ENCODE measurements at places on chromosomes 11 and 22. TPM values are rescaled to one million over a fixed set of nuclear protein-coding genes. Genes with fewer than 3 reads are reported as not detected.
A peak's percentile ranks its signal among the peaks of the same experiment; 100 is the strongest.

P2RY2 gene
- total RNA-seq: 12.1 TPM

P2RY6 gene
- not detected for total RNA-seq

TEAD1 gene
- total RNA-seq: 65.4 TPM

HTR3B gene
- 0.14 TPM for total RNA-seq

E2F8 gene
- 1.2 TPM for total RNA-seq

ENTHD1 gene
- not detected for total RNA-seq

FAM83F gene
- total RNA-seq: 36.3 TPM

APOBEC3B gene
- 7.8 TPM for total RNA-seq

OR5AK2 gene
- total RNA-seq: not detected

HARBI1 gene
- 4.8 TPM for total RNA-seq

SCGB1D2 gene
- not detected for total RNA-seq

GRCh38 chr11:43834286-43834685 is 46.3 kb upstream of the ALKBH3 start:
- no peak for DNase-seq

DNA sequence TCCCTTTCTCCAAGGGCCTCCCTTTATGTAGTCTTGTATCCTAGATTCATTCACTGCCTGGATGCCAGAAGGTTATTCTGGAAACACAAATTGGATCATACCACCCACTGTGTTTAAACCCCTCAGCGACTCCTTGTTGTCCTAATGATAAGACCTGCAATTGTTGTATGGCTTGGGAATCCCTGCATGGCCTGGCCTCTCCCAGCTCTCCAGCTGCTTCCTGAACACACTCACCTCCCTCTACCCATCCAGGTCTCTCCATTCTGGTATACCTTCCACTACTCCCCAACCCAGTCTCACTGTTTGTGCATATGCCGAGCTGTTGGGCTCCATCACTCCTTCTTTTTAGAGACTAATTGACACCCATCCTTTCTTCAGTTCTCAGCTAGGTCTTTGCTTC is 124.3 kb upstream of the ALX4 start:
- no peak for DNase-seq

- DNase-seq: no peak
Observed at GRCh38 chr11:13874597-13874996, 87.9 kb upstream of the SPON1 start.

DNA sequence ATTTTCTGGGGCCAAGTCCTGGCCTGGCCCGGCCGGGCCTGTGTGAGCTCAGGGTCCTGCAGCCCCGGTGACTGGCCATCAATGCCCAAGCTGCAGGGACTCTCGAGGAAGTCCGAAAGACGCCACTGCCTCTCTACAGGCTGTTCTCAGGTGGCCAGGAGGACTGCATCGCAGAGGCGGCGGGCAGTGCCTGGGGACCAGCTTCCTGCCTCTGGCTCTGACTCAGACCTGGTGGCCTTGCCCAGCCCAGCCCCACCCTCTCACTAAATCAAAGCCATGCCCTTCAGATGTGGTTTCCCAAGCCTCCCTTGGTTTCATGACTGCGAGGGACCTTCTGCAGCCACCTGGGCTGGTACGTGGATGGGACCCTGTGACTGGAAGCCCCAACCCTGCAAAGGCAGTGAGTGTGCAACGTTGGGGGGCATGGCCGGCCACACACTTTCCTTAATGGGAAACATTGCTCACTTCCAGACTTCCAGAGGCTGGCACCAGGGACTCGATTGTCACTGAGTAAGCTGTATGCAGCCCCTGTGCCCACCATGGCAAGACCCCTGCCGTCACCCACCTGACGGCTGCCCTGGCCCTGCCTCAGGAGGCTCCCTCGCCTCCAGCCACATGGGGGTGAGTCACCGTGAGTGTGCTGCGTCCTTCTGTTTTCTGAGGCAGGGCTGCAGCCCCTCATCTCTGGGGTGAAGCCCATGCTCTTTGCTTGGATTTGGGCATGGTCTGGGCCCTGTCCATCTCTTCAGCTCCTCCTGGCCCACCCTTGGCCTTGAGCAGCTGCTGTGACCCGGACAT is 6.0 kb upstream of the FGF3 start:
- peak; percentile 53 for DNase-seq

DNA sequence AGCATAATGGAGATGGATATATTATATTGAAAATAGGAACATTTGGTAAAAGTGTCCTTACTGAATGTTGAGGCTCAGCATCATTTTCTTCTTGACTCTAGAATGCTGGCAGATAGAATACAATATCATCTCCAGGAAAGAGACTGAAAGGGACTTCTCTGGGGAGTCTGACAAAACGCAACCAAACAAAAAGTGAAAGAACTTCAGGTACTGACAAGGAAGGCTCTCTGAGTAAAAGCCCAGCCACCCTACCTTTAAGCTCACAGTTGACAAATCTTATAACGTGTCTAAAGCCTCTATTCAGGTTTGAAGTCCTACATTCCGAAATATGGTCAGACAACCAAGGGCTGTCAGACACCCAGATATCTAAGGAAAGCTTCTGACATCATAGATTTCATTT is 590.8 kb downstream of the SOX6 start:
- no peak for DNase-seq

GRCh38 chr11:114256176-114256966 is 39.8 kb upstream of the NNMT start:
- DNase-seq: no peak

DNA sequence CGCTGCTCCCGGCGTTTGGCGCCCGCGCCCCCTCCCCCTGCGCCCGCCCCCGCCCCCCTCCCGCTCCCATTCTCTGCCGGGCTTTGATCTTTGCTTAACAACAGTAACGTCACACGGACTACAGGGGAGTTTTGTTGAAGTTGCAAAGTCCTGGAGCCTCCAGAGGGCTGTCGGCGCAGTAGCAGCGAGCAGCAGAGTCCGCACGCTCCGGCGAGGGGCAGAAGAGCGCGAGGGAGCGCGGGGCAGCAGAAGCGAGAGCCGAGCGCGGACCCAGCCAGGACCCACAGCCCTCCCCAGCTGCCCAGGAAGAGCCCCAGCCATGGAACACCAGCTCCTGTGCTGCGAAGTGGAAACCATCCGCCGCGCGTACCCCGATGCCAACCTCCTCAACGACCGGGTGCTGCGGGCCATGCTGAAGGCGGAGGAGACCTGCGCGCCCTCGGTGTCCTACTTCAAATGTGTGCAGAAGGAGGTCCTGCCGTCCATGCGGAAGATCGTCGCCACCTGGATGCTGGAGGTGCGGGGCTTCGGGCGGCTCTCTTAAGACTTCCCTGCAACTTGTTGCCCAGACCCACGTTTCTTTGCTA is at the start of gene CCND1:
Gene CCND1, plus strand, starts transcription at position 162 of the 587 bp plus-strand sequence. Its CDS starts 158 bp downstream, at position 320.
- peak; percentile 85 for DNase-seq

DNA sequence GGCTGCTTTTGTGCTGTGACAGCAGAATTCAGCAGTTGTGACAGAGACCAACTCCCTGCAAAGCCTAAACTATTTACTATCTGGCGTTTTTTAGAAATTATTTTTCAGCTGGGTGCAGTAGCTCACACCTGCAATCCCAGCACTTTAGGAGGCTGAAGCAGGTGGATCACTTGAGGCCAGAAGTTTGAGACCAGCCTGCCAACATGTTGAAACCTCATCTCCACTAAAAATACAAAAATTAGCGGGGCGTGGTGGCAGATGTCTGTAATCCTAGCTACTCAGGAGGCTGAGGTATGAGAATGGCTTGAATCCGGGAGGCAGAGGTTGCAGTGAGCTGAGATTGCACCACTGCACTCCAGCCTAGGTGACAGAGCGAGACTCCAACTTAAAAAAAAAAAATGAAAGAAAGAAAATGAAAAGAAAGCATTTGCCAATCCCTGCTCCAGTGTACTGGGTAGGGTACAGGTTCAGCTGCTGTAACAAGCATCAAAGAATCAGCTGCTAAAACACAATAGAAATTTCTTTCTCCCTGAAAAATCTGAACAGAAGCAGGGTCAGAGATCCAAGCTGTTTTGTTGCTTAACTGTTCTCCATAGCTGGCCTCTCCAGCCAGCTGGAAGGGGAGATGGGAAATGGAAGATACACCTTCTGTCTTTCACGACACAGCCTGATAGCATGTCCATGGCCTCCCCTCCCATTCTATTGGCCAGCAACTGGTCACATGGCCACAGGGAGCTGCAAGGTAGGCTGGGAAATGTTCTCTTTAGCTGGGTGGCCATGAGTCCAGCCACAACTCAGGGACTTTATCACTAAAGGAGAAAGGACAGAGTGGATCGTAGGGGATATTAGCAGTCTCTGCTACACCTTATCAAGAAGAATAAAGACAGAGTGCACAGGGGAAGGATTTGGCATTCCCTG is 8.5 kb upstream of the NCF4 start:
- DNase-seq: no peak

GRCh38 chr11:109853156-109853776 is 239.9 kb upstream of the ZC3H12C start:
- DNase-seq: no peak

DNA sequence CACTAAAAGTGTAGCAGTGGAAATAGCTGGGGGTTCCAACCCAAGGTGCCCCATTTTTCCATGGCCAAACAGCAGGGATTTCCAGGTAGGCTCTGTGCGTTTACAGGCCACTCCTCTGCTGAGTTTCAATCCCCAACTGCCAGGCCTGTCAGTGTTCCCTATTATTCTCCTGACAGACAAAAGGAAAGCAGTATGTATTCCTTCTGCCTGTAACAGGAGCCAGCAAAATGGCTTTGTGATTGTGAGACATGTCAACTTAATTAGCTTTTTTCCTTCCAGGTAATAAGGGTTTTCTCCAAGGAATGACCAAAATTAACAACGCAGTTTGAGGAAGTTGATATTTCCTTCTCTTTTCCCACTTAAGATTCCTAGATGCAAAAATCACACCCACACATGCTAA is 277.1 kb upstream of the MPPED2 start:
- no peak for DNase-seq

- DNase-seq: no peak
Observed at GRCh38 chr11:133834682-133835592, 10.4 kb downstream of the SPATA19 start.

- peak; percentile 22 for DNase-seq
Observed at GRCh38 chr22:42670921-42671709, 21.9 kb upstream of the CYB5R3 start.

GRCh38 chr11:102253020-102253715 is 64.1 kb upstream of the BIRC3 start:
- peak; percentile 27 for DNase-seq

DNA sequence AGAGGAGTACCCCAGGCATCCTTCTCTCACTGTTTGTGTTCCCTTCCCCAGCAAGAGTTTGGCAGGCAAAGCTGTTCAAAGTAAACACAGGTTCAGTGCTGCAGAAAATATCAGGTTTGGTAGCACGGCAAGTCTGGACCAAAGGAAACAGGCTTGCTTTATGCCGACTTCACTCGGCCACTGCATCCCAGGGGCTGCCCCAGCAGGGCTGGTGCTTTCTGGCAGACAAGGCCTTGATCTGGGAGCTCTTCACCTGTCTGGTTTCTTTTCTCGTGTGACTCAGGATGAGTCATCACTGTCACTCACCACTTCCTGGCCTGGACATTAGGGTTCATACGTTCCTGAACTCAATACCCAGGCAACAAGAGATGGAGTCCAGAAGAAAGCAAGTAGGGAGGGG is 52.6 kb upstream of the NAV2 start:
- DNase-seq: no peak

- peak; percentile 58 for DNase-seq
Observed at GRCh38 chr22:42376711-42377554, 55.3 kb downstream of the NFAM1 start.

DNA sequence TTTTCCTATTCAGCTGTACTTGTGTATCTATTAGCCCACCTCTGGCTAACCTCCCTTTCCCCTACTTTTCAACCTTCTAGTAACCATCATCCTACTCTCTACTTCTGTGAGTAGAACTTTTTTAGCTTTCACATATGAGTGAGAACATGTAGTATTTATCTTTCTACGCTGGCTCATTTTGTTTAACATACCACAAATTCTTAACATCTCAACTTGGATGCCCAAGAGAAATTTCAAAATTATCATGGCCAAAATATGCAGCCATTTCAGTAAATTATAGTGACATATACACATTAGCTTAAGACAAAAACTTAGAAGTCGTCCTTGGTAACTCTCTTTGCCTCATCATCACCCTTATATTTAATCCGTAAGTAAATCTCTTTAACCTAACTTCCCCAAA is 34.7 kb downstream of the LUZP2 start:
- no peak for DNase-seq
